ENCODE measurements at places on chromosomes 16 and 17.

DNA sequence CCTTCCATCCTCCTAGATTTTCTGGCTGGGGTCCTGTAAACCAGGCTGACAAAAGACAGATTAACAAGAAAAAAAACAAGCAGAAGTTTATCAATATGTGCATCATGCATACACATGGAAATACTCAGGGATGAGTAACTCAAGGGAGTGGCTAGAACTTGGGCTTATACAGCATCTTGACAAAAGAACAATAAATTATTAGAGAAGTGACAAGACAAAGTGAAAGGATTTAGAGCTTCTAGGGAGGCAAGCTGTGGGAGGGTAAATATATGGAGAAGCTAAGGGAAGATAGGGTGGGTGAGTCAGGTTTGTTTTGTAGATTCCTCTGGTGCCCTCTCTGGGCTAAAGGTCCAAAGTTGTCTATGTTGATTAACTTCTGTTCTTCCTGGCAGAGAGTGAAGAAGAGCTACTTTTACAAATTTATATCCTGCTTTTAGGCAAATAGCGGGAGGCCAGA, 48.0 kb upstream of the NDRG4 start:
- no peak for DNase-seq

- no peak for DNase-seq
Observed at GRCh38 chr17:57588086-57588485, 157.0 kb downstream of the CCDC182 start.

GRCh38 chr17:9576521-9577372, at the start of gene CFAP52:
Gene CFAP52 (plus strand): TSS chr17:9576642. CDS start chr17:9576696, 54 bp downstream.
- DNase-seq, result peak; percentile 59

DNA sequence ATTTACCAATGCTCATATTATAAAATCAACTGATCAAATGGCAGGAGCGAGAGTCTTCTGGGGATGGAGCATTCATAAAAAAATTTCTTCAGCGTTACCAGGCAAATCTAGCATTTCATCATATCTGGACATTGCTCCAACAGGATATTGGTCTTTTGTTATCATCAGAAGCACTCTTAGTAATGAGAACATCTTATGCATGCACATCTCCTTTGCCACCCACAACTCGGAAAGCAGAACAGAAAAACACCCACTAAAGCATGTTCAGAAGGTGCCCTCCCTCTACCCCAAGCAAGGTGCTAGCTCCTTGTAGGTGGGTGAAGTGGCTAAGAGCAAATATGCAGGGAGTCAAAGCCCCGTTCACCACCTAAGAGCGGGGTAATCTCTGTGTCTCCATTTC, 18.9 kb downstream of the ARHGAP17 start:
- DNase-seq, result no peak

GRCh38 chr17:41013181-41013580, 4.3 kb upstream of the KRTAP3-1 start:
- DNase-seq, result no peak

DNA sequence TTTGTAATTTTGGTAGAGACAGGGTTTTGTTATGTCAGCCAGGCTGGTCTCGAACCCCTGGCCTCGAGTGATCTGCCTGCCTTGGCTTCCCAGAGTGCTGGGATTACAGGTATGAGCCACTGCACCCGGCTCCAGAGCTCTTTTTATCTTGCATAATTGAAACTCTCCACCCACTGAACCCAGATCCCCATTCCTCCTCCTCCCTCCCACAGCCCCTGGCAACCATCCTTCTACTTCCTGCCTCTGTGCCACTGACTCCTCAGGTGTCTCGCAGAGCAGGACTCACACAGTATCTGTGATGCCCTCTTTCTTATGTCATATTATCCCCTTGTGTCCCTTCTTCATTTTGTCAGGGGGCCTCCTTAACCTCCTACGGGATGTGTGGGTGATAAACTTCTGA, 340.7 kb downstream of the SLC39A11 start:
- DNase-seq, result no peak

GRCh38 chr16:86099326-86099725, 200.4 kb downstream of the IRF8 start:
- no peak for DNase-seq

DNA sequence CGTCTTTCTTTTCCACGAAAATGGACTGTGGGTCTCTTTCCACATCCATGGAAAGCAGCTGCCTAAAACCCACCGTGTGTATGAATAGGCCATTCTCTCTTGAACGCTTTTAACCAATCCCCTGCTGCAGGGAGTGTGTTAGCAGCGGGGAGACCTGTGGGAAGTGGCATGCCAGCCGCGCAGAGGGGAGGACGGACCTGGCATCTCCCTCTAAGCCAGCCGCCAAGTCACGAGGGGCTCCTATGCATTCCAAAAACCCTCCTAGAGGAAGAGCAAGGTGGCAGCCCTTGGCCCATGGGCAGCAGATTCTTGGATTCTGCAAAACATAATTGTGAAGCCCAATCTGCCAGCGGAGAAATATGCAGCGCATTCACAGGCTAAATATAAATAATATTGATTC, 15.4 kb downstream of the RBFOX3 start:
- DNase-seq, result no peak

DNA sequence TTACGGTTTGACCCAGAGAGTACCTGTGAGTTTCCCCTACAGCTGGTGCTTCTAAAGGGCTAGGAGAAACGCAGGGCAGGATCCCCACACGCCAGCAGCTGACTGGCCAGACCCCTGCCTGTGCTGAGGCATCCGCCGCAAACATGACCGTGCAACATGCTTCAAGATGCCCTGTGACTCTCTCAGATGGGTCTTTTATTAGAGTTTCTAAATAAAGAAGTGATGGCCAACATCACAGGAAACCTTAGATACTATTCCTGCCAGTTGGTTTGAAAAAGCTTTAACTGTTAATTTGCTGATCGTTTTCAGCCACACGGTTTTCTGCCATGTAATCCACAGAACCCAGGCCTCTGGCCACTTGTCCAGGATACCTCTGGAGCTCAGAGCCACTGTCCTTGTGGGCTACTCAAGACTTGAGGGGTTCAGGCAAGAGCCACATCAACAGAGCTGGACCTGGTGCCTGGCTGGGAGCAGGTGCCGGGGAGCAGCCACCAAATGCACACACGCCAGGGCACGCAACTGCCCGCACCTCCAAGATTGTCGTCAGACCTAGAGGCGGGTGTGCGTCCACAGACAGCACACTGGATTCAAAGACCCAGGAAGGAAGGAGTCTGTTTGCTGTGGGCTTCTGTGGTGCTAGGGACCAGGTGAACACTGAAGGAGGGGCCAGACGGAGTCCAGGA, 118.4 kb downstream of the ZNF778 start:
- DNase-seq, result no peak
